ENCODE measurements at places on chromosomes 2 and 18. TPM values are rescaled to one million over a fixed set of nuclear protein-coding genes. Genes with fewer than 3 reads are reported as not detected.

- no peak for DNase-seq
Observed at GRCh38 chr18:1464444-1465217, 560.0 kb downstream of the ADCYAP1 start.

DNA sequence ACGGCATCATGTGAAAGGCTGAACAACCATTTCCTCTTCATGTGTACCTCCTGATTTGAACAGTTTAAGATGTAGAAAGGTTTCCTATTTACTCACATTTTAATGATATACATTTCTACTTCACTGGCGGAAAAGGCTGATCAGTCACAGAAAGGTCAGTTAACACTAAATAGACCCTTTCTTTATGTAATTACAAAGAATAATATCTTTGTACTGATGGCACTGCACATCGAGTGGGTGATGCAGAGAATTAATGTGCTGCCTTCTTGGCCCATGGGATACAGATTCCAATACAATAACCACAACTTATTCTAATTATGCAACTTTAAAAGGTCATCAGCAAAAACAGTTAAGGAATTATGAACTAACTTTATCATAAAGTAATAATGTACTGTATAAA, 328.5 kb upstream of the KLHL14 start:
- DNase-seq = no peak

DNA sequence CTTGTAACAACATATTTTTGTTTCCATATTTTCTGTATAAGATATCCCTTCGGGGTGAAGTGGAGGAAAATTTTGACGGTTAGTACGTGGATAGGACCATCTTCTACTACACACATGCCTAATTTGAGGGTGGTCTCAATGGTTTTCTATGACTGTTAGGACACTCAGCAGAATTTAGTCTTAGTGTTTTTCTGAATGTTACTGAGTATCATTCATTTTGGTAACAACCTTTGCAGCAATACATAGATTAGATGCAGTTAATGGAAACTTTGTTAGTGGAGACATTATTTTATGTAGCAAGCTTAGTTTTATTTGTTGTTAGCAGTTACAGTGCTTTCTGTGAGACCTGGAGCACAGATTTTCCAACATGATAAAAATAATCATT, 1.6 kb downstream of the ITGAV start:
- no peak for DNase-seq

DNA sequence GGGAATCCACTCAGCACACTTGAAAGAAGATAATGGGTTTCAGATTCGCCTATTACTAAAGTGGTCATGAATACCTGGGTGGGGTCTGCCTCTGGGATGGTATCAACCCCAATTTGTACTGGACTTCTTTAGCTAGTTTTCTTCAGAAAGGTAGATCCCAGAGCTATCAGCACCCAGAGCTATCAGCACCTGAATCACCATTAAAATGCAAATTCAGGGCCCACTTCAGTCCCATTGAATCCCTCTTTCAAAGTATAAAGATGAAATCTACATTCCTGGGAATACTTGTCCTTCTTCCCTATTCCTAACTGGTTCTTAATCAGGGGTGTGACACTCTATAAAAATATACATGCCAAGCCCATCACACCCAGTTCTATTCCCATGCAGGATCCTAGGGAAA, 914.3 kb downstream of the DCC start:
- no peak for DNase-seq

DNA sequence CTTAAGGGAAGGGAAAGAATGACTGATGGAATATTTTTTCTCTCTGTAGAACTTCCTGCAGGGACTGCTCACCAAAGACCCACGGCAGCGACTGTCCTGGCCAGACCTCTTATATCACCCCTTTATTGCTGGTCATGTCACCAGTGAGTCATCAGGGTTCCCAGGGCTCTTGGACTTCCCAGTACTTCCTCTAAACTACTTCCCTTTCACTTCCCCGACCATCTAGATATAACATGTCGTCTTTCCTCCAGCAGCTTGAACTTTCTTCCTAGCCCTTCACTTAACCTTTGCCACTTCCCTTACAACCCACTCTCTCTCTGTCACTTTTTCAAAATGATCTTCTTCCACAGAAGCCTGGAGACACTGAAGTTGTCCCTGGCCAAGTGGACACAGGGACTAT, 7.2 kb downstream of the STK36 start:
- DNase-seq = no peak

DNA sequence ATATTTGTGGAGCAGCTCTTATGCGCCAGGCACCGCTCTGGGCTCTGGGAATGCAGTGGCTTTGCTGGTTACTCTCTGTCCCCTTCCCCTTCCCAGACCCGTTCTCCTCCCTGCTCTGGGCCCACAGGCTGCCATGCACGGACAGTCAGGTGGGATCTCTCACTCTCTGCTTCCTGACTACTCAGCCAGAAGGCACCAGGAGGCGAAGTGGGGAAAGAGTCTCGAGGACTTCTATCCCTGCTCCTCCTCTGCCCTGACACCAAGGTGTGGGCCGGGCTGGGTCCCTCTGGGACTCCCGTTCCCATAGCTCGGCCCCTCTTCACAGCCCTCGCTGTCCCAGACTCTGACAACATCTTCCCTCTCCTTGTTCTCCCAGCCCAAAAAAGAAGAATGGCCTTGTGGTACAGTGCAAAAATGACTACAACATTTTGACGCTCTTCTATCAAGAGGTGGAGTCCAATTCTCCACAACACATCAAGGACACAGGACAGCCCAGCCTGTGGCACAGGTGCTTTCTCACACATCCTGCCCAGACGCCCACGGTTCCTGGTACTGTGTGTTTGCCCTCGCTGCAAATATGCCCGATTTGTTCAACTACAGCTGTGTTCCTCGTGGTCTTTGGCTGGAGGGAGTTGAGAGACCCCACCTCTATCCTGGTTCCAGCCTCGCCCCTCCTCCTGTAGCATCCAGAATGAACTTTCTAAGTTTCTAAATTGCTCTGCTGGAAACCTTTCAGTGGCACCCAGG, 14.0 kb upstream of the DUSP2 start:
- no peak for DNase-seq

Gene TSPYL6
- not detected for total RNA-seq

GRCh38 chr18:63155910-63156773, 163.4 kb downstream of the BCL2 start:
- DNase-seq = no peak

DNA sequence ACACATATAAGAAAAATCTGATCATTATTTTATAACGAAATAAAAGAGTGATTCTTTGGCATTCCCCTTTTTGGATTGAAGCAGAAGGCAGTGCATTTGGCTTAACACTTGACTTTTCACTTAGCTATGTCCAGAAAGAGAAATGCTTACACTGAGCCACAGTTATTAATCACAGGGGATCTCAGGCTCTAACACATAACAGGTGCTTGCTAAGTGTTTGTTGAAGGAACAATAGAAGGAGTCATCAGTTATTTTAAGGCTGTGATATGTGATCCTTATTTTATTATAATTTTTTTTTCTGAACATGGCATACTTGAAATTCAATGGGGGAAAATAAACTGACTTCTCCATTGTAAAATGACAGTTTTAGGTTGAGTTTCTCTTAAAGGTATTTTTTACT, 209.5 kb downstream of the UBE2E3 start:
- no peak for DNase-seq

DNA sequence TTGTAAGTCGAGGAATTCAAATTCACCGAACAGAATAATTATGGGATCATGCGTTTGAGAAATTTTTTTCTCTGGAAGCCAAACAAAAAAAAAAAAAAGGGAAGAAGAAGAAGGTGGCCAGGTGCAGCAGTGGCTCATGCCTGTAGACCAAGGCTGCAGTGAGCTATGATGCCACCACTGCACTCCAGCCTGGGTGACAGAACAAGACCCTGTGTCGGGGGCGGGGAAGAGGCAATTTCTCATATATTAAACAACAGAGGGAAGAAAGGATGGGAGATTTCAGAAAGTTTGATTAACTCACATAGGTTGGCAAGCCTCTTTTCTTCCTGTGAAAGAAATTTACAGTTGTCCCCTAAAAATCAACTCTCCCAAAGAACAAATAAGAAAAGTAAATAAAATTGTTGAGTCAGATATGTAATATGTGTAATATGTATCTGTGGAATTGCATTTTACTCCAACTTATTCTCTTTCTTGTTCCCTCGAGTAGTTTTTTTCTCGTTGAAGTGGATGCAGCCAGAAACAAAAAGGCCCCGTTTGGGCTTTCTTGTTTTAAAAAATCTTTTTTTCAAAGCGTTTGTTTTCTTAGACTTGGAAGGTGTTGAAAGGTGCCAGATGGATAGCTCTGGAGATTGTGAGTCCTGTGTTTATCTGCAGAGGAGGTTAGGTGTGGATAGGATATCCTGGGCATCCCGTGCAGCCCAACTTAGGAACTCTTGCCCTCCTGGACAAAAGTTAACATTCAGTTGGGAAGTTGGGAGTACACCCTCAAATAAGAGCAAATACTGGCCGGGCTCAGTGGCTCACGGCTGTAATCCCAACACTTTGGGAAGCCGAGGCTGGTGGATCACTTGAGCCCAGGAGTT, 25.4 kb upstream of the FMNL2 start:
- no peak for DNase-seq

Gene MAP4K3
- 34.1 TPM for total RNA-seq

Gene IL1RL2
- not detected for total RNA-seq

- DNase-seq = no peak
Observed at GRCh38 chr2:136361521-136361920, 243.6 kb upstream of the CXCR4 start.

GRCh38 chr2:232288489-232289030, 90.0 kb upstream of the ALPP start:
- no peak for DNase-seq

Gene BCL2L11
- total RNA-seq = 3.5 TPM

DNA sequence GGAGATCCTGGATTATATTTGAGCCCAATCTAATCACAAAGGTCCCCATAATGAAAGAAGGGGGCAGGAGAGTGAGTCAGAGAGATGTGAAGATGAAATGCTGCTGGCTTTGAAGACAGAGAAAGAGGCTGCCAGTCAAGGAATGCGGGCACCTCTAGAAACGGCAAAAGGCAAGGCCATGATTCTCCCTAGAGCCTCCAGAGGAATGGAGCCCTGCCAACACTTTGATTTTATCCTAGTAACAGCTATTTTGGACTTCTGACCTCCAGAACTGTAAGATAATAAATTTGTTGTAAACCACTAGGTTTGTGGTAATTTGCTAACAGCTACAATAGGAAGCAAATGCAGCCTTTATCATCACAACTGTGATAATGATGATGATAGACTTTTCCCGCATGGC, 32.9 kb downstream of the LBH start:
- no peak for DNase-seq

DNA sequence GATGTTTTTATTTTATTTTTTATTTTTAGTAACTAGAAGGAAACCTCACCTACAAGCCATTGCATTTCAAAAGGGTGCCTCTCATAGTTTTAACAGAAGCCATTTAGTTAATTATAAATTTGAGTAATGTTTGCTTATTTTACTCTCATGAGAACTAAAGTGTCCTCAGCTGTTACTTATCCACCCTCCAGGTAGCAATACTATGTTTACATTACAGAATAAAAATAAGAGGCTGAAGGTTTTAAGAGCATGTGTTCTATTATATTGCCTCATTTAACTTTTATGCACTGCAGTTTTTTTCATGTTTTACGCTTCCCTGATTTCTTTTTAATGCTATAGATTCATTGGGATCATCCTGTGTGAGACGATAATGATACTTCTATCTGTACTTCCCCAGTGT, 235.5 kb downstream of the THSD7B start:
- DNase-seq = no peak

Gene SMAD4
- total RNA-seq = 196 TPM

DNA sequence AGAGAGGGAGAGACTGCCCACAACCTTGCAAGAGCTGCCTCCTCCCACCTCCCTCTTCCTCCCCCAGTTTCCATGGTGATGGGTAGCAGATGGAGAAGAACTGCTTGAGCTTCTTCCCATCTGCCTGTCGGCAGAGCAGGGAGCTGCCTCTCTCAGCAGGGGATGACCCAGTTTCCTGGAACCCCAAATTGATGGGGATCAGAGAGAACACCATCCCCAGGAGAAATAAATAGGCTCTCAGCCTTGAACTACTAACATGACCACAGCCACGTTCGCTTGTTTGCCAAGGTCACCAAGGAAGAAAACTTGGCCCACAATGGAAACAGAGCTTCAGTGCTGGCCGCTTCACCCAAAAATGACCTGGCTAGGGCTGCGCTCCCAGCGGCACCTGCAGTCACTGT, 82.2 kb downstream of the ADD2 start:
- DNase-seq = no peak

Gene ST8SIA5
- total RNA-seq = 0.11 TPM

Gene TUBB8B
- total RNA-seq = not detected

DNA sequence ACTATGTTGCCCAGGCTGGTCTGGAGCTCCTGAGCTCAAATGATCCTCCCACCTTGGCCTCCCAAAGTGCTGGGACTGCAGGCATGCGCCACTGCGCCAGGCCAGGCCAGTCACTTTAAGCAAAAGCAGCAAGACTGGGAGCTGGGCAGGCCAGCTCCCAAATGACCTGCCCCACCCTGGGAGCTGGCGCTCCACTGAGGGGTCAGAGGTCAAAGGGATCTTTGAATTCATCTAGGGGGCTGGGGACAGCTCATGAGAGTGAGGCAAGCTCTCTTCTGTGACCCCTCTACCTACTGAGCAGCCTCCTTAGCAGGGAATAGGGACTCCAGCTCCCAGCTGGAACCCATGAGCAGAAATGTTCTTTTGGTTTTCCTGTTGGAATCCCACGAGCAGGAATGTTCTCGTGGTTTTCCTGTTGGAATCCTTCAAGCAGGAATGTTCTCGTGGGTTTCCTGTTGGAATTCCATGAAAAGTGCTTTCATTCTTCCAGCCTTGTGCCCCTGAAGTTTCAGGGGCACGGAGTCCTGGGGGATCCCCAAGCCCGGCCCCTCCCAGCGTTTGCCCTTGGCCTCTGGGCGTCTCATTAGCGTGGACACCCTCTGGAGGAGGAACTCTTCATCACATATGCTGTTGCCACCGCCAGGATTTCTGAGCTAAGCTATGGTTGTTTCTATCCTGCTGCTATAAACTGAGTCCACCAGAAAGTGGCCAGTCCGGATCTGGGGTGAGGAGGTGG, 162.0 kb upstream of the HAAO start:
- DNase-seq = no peak

- DNase-seq = no peak
Observed at GRCh38 chr18:73768043-73768442, 379.6 kb downstream of the FBXO15 start.

Gene ING5
- 38.1 TPM for total RNA-seq

- DNase-seq = no peak
Observed at GRCh38 chr2:184689638-184690037, 91.3 kb downstream of the ZNF804A start.

Gene BCL2
- total RNA-seq = 20.5 TPM

Gene TGFA
- total RNA-seq = 1.8 TPM

DNA sequence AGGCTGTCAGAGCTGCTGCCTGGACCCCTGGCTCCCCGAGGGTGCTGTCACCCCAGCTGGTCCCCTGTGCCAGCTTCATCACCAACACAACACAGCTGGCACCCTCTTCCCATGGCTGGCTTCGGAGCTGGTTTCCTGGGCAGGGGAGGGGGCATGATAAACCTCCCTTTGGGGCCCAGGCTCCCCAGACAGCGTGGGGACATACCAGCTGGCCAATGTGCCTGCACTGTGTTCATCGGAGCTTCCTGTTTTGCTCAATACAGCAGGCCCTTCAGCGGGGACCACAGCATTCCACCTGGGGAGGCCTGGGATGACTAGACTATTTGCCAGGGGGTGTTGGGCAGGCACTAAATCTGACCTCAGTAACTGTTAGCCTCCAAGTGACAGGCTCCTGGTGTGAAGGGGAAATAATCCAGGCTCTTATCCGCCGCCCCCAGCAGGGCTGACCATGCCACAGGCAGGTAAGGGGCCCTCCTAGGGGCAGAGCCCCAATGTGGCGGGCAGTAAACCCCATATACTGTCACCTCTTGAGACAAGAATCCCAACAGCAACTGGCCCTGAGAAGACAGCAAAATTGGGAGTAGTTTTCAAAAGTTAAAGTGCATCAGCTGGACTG, 44.6 kb downstream of the EMX1 start:
- no peak for DNase-seq

All from ascending aorta (tissue), 2 donors.